ENCODE measurements at places on chromosomes 12 and 14.

- no peak for DNase-seq
These were observed 19.0 kb upstream of the RAB3IP start for GRCh38 chr12:69719336-69720316.

GRCh38 chr12:109027767-109028166 lies 6.9 kb upstream of the SVOP start:
- DNase-seq, result no peak

DNA sequence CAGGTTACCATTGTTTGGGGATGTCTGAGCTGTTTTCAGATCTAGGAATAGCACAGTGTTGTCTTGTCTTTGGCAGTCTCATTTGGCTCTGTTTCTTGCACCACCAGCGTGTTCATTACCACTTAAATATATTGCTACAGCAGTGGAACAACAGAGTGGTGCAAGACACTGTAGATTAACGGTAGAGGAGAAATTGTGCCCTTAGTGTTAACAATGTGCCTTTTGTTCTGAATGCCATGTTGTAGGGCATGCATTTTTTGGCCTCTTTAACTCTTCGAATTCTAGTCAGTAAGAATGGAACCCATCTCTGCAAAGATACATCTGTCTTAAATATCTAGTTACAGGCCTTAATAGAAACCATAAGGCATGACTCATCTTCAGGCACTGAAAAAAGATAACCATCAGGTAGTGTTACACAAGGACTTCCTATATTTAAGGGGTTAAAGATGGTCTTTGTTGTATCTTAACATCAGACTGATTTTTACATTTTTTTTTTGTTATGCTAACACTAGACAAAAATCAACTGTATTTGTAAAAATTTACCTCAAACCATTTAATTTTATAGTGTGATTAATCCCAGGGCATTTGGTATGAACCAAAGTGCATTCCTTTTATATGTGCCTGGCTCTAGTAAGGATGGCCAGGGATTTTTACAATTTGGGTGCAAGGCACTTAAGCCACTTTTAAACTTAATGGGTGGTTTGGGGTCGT lies 12.9 kb downstream of the DYRK2 start:
- DNase-seq, result no peak

DNA sequence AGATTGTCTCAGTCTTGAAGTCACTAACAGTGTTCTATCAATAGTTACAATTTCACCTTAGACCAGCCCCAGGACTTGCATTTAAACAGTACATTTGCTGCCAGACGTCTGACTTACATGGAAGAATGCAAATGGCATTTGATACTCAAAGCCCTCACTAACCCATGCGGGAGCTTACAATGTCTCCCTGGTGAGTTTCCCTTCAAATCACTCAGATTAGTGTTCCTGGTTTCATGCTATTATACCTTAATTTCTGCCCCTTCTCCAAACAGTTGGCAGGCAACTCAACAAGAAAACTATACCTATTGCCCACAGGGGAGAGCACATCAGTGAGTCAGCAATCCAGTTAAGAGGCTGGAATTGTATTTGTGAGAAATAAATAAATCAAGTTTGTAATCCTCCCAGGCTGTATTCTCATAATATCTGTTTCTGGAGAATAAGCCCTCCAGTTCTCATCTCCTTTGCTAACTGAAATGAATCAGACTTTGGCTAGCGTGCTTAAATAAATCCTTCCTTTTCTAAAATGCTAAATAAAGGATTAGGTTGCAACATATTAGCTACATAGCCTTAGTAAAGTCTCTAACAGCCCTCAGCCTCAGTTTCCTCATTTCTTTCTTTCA lies 23.7 kb downstream of the GSTZ1 start:
- DNase-seq, result no peak

GRCh38 chr14:103624860-103625259 lies 4.2 kb upstream of the KLC1 start:
- no peak for DNase-seq

GRCh38 chr12:77488041-77488620 lies 342.6 kb upstream of the NAV3 start:
- no peak for DNase-seq

DNA sequence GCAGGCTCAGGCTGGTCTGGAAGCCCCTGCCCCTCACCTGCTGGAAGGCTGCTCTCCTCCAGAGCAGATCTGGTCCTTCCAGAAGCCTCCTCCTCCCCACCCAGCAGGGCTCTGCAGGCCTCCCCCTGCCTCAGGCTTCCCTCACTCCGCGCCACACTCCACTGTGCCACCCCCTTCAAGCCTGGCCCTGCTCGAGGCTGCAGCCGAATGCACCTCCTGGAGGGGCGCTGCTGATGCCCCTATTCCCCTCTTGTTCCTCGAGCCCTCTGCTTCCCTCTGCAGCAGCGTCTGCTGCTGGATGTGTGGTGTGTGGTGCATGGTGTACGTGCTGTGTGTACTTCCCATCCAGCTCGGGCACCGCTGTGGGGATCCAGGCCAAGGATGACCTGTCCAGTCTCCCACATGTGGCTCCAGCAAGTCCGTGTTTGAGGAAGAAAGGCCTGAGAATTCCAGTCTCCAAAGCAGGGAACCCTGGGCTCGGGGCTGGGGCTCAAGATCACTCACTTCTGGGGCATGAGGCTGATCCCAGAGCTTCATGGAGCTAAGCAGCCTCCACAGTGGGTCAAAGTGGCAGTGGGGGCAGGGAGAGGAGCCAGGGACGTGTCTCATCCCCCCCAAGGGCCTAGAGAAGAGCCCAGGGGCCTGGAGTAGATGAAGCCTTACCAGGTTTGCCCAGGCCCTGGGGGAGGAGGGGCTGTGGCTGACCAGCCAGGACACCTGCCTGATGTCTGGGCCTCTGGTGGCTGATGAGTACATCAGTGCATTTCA lies 136.0 kb upstream of the C14orf180 start:
- DNase-seq, result no peak

GRCh38 chr12:11954181-11954580 lies 116.6 kb upstream of the BCL2L14 start:
- DNase-seq, result no peak

- DNase-seq, result no peak
These were observed 95.5 kb upstream of the USP44 start for GRCh38 chr12:95646781-95647190.

DNA sequence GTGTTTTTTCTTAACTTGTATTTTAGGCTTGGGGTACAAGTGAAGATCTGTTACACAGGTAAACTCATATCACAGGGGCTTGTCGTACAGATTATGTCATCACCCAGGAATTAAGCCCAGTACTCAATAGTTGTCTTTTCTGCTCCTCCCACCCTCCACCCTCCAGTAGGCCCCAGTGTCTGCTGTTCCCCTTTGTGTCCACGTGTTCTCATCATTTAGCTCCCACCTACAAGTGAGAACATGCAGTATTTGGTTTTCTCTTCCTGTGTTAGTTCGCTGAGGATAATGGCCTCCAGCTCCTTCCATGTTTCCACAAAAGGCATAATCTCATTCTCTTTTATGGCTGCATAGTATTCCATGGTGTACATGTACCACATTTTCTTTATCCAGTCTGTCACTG lies 166.7 kb downstream of the RIMBP2 start:
- DNase-seq, result no peak

DNA sequence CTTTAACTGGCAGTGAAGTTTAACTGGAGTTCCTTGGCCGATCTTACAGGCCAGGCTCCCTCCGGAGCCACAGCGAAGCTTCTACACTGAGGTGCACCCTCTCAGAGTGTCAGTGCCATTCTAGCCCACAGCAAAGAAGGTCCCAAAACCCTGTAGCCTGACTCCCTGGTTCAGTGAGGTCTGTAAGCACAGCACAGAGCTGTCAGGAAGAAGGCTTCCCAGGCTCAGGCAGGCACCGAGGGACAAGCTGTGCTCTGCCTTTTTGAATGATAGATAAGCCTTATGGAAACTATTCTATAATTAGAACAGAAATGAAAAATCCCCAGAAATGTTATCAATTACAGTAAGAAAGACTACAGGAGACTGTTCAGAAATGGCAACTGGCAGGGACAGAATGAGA lies 40.2 kb downstream of the MOK start:
- no peak for DNase-seq

GRCh38 chr12:57892232-57892972 lies 45.9 kb upstream of the CTDSP2 start:
- no peak for DNase-seq

DNA sequence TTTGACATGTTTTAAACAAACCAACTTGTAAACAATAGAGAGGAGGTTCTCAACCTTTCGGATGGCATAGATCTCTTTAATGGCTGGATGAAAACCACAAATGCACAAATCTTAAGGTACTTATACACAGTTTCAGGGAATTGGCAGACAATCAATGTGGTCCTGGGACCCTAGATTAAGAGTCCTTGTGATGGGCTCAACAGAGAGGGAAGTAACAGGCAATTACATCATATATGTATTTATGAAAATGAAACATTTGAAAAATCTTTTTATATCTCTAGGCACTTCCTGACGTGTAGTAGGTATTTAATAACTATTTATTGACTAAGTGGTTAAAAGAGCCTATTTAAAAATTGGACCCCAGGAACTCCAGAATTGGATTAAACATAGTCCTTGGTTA lies 897 bp downstream of the ACTR10 start:
- no peak for DNase-seq

DNA sequence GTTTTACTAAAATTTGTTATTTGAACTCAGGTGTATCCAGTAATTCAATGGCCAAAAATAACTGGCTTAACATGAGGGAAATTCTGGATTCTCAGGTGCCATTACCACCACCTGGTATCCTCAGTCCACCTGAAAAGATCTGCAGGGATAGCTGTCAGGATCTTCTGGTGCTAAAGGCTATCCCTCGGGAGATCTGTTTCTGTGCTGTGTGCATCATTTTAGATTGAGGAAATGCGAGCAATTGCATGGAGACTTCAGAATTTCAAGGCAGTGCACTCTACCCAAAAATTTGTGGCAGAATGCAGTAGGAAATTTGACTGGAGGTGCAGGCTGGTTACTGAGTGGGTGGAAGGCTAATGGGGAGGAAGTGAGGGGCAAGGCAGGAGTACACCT lies 26.4 kb downstream of the ZCCHC8 start:
- DNase-seq, result no peak

DNA sequence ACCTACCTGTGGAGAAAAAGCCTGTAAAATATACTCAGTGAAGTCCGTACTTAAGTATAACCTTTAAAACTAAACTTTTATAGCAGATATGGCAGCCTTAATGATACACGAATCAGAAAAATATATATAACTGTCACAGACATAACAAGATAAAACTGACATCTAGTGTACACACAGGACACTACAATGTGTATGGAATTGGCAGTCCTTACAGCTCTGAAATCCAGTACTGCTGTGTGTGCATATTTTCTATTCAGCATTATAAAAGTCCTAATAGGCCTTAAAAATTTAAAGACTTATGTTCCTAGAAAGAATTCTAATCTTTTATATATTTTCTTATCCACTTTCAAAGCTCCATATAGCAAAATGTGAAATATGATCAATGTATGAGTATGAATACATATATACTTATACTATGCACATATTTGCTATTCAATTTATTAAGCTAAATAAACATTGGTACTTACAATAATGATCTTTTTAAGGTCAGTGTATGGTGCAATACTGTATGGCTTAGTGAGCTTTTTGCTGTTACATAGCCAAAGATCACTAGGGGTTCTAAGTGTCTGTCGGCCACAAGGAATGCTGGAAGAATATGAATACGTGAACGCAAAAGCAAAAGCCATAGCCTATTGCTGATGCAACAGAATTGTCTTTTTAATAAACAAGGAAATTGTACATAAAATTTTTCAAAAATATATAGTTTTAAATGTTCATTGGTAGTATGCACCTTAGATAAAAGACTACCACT lies 69.2 kb downstream of the C2CD5 start:
- DNase-seq, result no peak

- no peak for DNase-seq
These were observed 61.4 kb upstream of the MANSC4 start for GRCh38 chr12:27841392-27841882.

DNA sequence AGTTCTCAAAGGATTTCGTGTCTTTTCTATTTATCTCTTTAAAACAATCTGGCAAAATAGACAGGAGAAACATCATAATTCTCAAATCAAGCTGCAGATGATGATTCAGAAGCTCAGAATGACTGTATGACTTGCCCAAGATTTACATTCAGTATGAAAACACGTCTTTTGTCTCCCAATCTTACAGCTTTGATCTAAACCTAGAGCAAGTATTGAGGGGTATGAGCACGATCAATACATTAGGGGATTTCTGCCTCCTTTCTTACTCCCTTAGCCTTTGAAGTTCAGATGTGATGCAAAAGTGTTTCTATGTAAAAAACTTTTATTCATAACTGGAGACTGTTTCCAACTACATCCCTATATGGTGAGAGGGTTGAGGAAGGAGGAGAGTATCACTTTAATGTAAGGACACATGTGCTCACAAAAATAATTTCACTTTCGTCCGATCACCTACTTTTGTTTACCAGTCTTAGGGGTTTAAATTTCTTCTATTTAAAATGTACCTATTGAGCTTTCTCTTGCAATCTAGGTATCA lies 454.8 kb downstream of the TMTC2 start:
- no peak for DNase-seq

GRCh38 chr12:90965204-90965603 lies 10.2 kb upstream of the CCER1 start:
- no peak for DNase-seq

- DNase-seq, result no peak
These were observed 76.1 kb downstream of the EPS8 start for GRCh38 chr12:15712823-15713660.

DNA sequence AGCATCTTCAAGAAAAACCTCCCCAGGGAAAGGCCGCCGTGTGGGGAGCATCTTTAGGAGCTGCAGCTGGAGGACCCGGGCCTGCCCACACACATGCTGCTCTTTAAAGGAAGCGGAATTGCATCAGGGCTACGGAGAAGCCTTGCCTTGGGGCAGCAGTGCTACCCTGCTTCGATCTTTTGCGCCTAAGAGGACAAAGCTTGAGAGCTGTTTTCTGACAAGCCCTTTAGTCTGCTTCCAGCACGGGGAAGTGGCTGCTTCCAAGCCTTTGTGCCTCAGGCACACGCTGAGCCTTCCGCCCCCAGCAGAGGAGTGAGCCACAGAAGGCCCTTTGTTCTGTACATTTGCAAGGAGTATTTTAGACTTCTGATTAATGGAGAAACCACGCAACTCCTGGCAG lies 31.5 kb downstream of the COA8 start:
- no peak for DNase-seq

DNA sequence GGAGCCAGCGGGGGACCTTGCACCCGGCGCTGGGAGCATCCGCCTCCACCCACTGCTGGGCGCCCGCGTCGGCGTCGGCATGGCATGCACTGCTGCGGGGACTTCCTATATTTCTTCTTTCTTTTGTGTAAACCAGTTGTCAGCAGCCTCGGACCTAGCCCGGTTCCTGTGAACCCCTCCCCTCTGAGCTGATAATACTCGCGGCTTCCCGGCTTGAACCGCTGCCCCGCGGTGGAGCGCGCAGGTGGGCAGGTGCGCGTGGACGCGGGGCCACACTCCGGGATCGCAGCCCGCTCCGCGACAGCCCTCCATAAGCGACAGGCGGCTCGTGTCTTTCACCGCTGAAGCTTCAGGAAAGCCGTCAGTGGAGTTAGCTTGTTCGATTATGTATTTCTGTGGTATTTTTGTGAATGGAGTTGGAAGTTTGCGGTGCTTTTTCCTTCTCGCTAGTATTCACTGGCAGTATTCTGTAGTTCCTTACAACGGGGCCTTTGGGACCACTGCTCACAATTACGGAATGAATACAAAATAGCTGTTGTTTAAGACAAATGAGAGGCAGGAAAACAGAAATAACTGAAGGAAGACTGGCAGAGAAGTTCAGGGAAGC lies 870 bp downstream of the BMAL2 start:
- no peak for DNase-seq

- no peak for DNase-seq
These were observed 204.0 kb upstream of the AVPR1A start for GRCh38 chr12:63354969-63355368.

GRCh38 chr14:99781853-99782610 lies 11.2 kb upstream of the EML1 start:
- DNase-seq, result no peak
